ENCODE measurements at places on chromosomes 3 and 15.
A peak's percentile ranks its signal among the peaks of the same experiment; 100 is the strongest.

- no peak for DNase-seq
These were observed 56.2 kb downstream of the ITGA11 start for GRCh38 chr15:68375716-68376220.

DNA sequence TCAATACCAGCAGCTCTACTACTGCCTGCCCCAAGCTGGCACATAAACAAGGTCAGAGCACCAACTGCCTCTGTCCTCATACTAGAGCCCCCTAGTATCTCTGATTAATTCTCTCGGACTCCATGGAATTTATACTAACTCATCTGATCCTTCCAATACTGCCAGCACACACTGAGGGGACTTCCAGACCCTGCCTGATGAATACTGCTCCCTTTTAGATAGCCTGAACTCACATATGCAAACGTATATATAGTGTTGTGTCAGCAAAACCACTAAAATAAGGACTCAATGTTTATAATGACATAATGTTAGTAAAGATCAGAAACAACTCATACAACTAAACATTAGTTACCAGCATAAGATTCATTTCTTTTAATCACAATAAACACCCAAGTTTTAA, 25.0 kb downstream of the CEP70 start:
- no peak for DNase-seq

DNA sequence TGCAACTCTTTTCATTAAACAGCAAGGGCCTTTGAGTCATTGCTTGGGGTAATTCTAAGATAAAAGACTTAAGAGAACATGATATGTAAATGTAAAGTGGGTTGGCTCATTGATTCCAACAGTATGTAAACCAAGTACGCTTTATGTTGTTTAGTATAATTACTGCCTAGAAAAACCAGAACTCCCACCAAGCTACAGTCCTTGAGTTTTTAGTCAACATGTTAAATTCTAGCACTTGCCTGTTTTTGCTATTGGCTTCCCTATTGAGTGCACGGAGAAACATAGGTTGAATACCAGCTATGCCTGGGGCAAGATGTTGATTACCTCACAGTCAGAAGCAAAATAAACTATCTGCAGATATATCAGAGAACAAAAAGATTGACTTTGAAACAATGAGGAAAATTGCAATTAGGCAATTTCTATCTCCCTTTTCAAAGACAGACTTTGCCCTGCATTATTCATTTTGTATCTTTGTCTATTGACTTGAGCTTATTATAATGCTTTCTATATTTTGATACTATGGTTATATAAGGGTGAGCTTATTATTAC, 179.3 kb downstream of the ZPLD1 start:
- DNase-seq = no peak

GRCh38 chr3:97863031-97863430, 41.2 kb downstream of the CRYBG3 start:
- no peak for DNase-seq

DNA sequence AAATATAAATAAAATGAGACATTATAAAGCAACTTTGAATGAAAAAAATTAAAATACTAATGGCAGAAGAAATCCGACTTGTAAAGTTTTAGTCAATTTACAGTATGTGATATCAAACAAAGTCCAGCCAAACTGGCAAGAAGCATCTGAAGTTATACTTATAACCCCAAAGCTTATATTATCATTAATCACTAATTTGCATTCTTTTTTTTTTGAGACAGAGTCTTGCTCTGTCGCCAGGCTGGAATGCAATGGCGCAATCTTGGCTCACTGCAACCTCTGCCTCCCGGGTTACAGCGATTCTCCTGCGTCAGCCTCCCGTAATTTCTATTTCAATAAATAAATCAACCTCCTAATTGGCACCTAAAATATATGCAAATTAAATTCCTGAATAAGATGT, 80.1 kb downstream of the AQR start:
- DNase-seq = no peak

GRCh38 chr3:78855190-78855589, 912.6 kb downstream of the ROBO1 start:
- no peak for DNase-seq

DNA sequence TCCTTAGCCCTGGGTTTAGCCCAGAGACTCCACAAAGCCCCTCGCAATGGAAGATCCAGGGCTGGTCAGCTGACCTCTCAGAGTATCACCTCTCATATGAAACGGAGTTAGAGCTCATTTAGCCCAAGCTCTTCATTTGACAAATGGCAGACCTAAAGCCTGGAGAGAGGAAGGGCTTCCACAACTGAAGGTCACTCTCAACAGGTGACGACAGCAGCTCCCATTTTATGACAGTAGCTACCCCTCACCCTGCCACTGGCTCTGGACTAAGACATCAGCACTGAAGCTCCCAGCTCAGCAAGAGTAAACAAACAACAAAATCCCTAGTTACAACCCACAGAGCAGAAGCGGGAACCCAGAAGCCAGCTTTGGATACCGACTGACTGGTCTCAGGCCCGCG, 33.7 kb downstream of the TLE3 start:
- DNase-seq = no peak

DNA sequence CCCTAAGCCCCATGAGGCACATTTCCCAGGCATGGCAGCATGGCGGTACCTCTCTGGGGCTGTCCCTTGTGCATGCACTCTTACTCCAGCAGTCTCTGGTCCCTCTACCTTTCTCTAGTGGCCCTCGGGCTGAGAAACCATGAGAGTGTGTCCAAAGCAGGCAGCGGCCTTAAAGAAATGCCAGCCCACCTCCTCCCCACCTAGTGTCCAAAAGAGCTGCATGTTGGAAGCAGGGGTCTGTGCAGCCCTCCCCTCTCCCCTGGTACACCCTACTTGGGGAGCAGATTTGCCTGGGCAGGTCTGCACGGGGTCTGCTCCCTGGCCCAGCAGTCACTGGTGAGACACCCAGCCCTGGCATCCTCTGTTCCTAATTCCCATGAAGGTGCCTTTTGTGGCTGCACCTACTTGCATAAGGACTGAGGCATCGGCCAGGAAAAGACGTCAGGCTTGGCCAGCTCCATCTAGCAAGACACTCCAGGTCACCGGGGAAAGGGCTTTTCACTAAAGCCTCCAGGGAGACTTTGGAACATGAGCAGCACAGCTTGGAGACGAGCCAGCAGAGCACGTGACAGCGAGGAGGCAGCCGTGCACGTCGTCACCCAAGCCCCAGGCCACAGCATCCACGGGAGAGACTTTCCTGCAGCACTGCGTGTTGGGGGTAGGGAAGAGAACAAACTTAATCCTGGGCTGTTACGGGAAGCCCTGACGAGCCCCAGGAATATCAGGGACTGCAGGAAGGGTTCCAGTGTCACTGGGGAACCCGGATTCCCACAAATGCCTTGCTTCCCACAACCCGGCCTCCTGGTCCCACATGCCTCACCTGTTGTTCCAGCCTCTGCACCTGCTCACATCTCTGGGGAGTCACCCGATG, 38.8 kb downstream of the TM2D3 start:
- DNase-seq = peak; percentile 90

DNA sequence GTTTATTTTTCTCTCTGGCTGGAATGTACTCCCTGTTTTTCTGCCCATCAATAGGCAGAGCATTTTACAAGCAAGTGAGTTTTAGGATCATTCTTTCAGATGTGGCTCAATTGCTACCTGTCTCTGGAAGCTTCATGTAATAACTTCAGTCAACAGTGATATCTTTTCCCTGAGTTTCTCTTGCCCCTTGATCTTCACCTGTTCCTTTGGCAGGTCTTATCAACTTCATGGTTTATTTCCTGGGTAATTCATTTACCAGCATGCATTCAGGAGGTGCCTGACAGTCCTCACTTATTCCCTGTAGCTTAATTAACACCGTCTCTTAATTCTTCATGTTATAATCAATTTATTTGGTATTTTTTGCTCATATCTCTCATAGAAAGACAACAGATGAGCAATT, 184.8 kb upstream of the CTDSPL start:
- no peak for DNase-seq

- no peak for DNase-seq
These were observed 69.9 kb downstream of the LDHAL6B start for GRCh38 chr15:59276225-59277178.

- DNase-seq = no peak
These were observed 24.1 kb downstream of the CBLB start for GRCh38 chr3:105844704-105845103.

- peak; percentile 87 for DNase-seq
These were observed 50.9 kb downstream of the MYL3 start for GRCh38 chr3:46812237-46812791.

- no peak for DNase-seq
These were observed 61.4 kb upstream of the HERC1 start for GRCh38 chr15:63895194-63895593.

DNA sequence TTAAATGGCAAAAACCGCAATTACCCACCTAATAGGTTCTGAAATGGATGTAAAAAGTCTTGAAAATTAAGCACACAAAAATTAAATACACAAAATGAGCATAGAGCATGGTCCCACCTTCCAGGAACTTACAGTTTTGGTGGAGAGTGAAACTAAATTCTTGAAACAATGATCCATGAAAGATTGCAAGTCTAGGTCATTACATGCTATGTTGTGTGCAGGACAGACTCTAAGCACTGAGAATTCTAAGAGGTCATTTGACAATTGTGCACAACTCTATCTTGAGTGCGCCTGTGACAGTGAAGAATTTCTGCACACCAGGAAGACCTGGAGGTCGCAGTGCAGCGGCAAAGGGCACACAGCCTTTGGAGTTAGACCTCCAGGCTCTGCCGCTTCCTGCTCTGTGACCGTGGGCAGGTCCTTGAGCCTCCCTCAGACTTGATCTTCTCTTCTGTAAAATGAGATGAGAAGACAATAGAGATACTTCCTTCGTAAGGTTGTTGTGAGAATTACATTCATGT, 153.3 kb upstream of the TPM1 start:
- no peak for DNase-seq

DNA sequence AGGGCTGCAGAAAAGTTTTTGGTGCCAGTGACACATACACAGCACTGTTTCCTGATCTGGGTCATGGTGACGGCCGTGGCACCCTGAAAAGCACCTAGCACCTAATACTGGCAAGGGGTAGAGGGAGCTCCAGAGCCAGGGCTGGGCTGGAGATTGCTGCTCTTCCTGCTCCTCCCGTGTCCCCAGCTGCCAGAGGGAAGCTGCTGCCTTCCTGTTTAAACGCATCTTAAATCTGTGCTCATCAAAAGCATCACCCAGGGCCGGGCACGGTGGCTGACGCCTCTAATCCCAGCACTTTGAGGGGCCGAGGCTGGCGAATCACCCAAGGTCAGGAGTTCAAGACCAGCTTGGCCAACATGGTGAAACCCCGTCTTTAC, 156.7 kb upstream of the MEF2A start:
- peak; percentile 33 for DNase-seq

GRCh38 chr3:58635371-58636285, 30.9 kb downstream of the FAM3D start:
- no peak for DNase-seq

DNA sequence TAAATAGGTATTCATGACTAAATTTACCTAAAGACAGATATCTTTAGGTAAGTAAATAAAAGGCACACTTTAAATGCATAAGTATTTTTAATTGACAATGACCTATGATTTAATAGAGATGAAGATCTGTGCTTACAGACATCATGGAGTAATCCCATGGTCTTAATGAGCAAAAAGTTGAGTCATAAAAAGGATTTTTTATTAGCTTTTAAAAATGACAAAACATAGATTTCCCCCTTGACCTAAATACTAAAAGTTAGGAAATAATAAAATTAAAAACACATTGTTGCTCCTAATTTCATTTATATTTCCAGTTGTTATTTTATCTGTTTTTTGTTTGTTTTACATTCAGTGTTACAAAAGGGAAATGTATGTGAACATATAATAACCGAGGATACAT, 1005.7 kb downstream of the ROBO1 start:
- DNase-seq = no peak

DNA sequence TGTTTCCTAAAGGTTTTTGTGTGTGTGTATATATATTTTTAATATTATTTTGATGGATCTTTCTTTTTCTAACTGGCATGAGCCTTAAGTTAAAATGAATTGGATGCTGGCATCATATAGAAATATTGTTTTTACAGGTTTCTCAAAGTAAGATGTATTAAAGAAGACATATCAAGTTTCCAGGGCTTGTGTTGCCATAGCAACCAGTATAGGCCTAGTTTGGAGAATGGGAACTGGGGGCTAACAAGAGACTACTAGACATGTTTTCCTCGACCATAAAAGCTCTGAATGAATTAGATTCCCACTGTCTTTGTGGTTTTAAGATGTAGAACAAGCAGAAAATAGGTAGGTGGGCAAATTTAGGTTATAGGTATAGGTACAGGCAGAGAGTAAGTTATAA, 771.4 kb downstream of the TUSC7 start:
- DNase-seq = no peak

DNA sequence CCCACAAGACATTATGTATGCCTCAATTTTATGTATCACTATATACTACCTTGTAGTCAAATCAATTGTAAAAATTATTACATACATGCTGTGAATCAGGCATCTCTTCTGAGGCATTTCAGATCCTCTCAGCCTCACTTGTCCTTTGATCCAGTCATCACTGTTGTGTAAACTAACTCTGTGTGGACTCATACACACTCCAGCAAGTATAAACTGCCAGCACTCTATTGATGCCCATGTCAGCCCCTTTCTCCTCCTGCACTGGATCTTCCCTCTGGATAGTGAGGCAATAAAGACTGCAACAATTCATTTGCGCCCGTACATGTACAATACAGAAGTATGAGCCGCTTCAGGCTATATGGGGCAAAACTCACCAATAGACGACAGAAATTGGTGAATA, 364.7 kb upstream of the TGFBR2 start:
- no peak for DNase-seq

GRCh38 chr3:160016972-160017371, 28.3 kb downstream of the IL12A start:
- DNase-seq = no peak

DNA sequence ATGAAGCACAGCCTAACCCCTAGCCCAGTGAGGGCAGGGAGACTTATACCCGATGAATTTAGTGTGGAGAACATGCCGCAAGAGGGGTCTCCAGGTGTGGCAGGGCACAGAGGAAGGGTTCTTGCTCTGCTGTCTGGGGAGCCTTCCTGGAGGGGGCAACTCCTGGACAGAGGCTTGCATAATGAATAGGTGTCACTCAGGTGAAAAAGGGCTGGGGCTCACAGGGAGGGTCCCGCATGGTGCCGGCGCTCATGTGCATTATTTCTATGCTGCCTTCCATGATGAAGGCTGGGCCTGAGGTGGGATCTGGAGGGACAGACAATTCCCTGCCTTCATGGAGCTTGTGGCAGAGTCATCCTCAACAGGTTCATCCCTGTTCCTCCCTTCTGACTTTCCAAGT, 51.5 kb downstream of the ITGA11 start:
- no peak for DNase-seq

DNA sequence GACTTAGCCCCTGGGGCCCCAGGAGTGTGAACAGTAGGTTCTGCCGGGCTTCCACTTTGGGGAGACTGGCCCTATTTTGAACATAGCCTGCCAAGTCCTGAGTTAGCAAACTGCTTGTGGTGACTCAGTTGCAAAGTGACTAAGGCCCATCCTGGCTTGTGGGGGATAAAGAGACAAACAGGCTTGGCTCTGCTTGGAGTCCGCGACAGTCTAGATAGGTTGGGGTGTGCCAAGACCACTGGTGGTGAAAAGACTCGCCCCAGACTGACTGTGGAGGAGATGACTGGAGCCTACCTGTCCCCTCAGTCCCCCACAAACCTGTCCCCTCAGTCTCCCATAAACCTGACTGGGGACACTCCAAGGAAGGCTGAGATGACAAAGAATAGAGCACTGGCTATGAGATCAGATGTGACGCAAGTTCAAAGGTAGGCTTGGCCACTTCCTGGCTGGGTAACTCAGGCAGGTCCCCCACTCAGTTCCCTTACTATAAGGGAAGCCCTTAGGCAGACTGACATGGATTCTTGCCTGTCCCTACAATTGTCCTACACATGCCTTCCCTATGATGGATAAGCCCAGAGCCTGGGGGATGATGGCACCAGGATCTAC, 4.3 kb downstream of the DNASE1L3 start:
- DNase-seq = no peak
